Right renal cortex interstitium (tissue), 3 donors: ENCODE measurements at places on chromosomes 12 and 14. TPM values are rescaled to one million over a fixed set of nuclear protein-coding genes. Genes with fewer than 3 reads are reported as not detected.
A peak's percentile ranks its signal among the peaks of the same experiment; 100 is the strongest.

GRCh38 chr14:102592763-102593060 is 263 bp downstream of the RCOR1 start:
- DNase-seq, result no peak

DNA sequence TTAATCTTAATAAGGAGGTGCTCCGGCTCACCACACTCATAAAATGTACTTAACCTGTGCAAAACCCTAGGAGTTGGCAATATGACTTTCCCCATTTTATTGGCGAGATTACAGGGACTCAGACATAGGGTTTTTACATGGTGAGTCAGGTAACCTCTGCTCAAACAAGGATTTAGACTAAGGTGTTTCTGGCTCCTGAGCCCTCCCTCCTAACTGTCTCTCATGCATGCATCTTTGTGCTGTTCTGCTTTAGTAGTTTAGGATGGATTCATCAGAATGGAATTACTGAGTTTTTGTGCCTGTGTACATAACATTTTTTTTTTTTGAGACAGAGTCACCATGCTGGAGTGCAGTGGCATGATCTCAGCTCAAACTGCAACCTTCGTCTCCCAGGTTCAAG is 993.3 kb upstream of the TMEM132C start:
- no peak for DNase-seq

GRCh38 chr12:47777741-47778558 is 4.9 kb downstream of the SLC48A1 start:
- no peak for DNase-seq

- no peak for DNase-seq
Measured at GRCh38 chr14:105205673-105206208, 24.6 kb upstream of the NUDT14 start.

GRCh38 chr12:67042697-67043131 is 226.4 kb upstream of the CAND1 start:
- DNase-seq, result no peak

DNA sequence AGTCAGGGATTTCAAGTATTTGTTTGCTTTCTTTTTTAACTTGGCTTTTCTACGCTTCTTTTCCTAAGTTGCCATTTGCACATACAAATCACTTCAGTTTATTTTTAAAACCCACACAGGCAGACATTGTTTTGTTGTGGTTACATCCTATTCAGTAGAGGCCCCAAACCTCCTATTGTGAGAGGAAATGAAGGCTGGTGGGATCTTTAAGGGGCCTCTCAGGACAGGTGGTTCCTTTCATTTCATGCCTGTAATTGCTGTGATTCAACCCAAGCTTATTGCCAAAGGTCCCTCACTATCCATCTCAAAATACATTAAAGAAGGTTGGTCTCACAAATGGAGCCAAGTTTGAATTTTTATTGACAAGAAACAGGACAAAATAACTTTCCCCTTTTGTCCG is 257.1 kb downstream of the ADAMTS20 start:
- no peak for DNase-seq

DNA sequence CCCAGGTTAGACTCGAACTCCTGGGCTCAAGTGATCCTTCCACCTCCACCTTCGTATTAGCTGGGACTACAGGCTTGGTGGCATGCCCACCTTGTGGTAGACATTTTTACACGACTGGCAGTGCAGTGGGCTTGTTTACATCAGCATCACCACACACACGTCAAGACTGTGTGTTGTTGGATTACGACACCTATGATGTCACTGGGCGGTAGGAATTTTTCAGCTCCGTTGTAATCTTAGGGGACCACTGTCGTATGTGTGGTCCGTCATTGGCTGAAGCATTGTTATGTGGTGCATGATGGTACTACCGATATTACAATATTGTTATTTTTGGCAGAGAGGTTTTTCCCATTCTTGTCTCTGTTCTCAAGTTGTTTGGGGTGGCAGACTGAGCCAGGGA is 50.7 kb downstream of the TSPAN9 start:
- no peak for DNase-seq

DNA sequence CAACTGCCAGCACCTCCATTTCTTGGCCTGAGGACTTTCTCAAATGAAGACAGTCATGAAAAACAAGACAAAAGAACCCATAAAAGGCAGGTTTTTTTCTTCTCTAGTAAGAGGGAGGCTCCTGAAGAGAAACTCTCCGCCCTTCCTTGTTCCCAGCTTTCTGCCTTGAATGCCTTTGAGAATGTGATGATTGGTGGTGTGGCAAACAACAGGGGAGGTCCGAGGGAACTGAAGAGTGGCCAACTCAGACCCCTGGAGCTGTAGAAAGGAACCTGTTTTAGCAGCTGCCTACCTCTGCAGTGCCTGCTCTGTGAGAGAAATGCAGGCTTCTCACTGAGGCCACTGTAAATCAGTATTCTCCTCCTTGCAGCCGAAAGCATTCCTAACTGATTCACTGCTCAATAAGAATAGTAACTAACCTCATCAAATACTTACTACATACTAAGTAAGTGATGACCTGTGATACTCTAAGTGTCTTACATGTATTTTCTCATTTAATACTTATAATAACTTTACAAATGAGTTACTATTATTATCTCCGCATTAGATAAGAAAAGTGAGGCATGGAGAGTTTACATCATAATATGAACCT is 16.7 kb upstream of the ERC1 start:
- no peak for DNase-seq

- no peak for DNase-seq
Measured at GRCh38 chr12:57342207-57342691, 88.6 kb downstream of the R3HDM2 start.

- no peak for DNase-seq
Measured at GRCh38 chr12:85280165-85280983, at the start of gene ALX1. Gene ALX1 (plus strand): TSS chr12:85280220. CDS start chr12:85280262, 42 bp downstream.

DNA sequence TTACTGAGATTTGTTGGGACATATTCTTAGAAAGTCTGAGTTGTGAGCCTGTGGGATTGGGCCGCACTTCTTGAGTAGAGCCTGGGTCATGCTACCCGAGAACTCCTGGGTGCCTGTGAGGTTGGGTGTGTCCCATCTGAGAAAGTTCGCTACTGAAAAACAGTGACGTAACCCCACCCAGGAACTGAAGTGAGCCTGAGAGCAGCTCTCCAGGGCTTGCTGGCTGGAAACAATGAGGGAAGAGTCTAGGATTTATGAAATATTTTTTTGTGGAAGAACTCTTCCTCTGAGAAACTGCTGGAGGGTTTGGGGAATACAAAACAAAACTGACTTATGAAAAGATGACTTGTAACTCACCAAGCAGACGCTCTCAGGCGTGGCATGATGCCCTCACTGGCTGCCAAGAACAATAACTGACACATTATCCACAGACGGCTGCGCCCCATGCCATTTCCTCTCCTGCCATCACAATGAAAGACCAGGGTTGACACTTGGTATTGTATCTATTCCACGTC is 69.2 kb downstream of the RASSF3 start:
- DNase-seq, result no peak

DNA sequence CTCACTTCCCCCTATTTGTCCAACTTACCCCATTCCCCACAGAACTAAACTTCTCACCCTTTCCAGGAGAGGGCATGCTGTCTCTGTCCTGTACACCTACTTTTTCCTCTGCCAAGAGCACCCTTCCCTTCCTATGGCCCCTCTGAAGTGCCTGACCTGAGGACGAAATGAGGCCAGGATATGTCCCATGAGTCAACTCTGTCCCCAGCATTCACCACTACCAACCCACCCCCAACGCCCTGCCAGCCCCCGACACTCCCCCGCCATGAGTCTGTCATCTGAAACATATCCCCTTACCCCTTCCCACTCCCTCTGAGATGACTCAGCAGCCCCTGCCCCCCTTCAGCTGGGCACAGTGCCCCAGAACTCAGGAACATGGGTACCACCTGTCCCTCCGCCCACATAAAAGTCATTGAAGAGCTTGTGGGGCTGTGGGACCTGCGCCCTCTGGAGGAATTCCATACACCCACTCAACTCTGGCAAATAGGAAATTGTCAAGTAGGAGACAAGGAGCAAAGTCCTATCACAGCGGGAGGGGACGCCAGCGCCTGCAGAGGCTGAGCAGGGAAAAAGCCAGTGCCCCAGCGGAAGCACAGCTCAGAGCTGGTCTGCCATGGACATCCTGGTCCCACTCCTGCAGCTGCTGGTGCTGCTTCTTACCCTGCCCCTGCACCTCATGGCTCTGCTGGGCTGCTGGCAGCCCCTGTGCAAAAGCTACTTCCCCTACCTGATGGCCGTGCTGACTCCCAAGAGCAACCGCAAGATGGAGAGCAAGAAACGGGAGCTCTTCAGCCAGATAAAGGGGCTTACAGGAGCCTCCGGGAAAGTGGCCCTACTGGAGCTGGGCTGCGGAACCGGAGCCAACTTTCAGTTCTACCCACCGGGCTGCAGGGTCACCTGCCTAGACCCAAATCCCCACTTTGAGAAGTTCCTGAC is 26.3 kb downstream of the ITGA7 start:
- DNase-seq, result peak; percentile 49

GRCh38 chr12:48296586-48297282 is 54.0 kb downstream of the ZNF641 start:
- DNase-seq, result peak; percentile 54

DNA sequence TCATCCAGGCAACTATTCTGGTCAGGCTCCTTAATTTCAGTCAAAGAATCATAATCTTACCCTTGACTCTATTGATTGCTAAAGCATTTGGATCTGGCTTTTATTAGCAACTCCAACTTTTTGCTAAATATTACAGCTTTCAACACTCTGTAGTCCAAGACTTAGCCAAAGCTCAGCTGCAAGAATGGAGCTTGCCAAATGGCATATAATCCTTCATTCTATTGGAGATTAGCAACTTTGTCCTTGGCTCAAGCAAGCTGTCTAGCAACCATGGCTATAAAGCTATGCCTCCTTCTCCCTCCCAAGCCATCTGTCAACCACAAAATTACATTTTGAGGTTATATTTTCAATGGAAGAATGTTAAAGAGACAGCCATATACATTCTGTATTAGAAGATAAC is 23.1 kb upstream of the NID2 start:
- no peak for DNase-seq

GRCh38 chr12:3366451-3367110 is 124.4 kb upstream of the PRMT8 start:
- no peak for DNase-seq

DNA sequence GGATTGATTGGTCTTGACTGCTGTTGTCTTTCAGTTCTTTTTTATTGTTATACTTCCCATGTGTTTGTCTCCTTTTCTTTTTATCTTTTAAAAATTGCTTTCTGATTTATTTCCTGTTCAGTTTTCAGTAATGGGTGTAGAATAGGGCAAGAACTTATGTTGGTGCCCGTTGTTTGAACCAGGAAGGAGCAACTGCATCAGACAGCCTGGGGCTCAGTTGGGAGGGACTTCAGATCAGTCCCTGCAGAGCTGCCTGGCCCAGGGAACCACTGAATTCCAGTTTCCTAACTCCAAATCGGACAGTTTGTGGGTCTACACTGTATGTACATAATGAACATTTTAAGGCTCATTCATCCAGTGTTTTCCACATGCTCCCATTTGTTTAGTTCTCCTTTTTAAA is 64.9 kb downstream of the FBXO34 start:
- DNase-seq, result no peak

GRCh38 chr12:47904713-47905709 is at the start of gene VDR:
Gene VDR (minus strand): TSS chr12:47904994. CDS start chr12:47879113, 25,881 bp downstream.
- peak; percentile 51 for DNase-seq

DNA sequence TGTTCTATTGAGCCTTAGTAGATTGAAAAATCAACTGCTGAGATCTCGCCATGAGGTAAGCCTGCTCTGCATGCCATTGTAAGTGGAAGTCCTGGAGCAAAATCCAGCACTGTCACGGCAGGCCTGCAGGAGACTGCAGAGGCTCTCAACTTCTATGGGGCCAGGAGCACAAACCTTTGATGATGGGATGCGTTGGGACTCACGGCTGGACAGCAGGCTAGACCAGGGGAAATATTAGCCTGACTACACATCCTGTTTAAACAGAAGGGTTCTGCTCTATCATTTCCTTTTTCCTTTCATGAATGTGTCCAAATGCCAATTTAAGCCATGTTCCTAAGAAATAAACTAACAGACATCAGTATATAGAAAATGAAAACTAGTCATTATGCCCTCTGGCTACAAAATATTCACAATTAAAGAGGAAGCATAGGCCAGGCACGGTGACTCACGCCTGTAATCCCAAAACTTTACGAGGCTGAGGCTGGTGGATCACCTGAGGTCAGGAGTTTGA is 33.9 kb upstream of the RASSF8 start:
- no peak for DNase-seq

DNA sequence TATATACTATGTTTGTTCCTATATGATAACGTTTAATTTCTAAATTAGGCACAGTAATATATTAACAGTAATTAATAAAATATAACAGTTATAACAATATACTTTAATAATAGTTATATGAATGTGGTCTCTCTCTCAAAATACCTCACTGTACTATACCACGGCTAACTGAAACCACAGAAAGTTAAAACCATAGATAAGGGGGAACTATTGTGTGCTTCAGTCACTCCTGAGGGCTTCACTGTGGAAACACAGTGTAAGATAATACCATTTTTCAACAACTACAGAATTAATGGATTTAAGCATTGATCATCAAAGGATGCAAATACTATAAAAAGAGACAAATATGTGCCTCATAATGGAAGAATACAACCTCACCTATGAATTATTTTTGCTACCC is 266.4 kb upstream of the RGS6 start:
- no peak for DNase-seq

DNA sequence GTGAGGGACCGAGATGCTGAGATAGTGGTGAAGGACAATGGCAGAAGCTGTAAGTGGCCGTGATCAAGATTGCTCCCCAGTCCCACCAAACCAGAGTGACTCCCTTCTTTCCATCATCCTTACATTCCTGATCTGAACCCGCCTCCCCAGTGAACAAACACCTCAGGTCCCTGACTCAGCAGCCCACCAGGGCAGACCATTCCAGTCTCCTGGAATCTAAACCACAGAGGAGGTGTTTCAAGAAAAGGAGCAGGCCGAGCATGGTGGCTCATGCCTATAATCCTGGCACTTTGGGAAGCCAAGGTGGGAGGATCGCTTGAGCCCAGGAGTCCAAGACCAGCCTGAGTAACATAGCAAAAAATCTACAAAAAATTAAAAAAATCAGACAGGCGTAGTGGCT is 6.6 kb downstream of the ERBB3 start:
- DNase-seq, result no peak

DNA sequence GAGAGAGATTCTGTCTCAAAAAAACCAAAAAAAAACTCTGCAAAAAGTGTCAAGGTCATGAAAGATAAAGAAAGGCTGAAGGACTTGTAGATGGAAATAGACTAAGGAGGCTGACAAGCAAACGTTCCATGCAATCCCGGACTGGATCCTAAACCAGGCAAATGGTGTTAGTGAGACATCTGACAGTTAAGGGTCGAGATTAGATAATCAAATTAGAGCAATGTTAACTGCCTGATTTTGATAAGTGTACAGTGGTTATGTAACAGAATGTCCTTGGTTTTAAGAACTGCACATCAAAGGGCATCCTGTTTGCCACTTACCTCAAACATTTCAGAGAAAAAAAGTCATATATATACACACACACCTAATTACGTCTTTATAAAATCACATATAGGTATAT is 3.5 kb upstream of the RAN start:
- no peak for DNase-seq

PPM1H gene
- polyA plus RNA-seq, result 29.2 TPM

FKBP11 gene
- 12.2 TPM for polyA plus RNA-seq

TMEM253 gene
- polyA plus RNA-seq, result 1.7 TPM

KRT83 gene
- polyA plus RNA-seq, result not detected

RFLNA gene
- polyA plus RNA-seq, result 5.6 TPM

TMEM63C gene
- polyA plus RNA-seq, result 1.5 TPM

ADAMTS20 gene
- polyA plus RNA-seq, result 0.76 TPM

KICS2 gene
- polyA plus RNA-seq, result 5.0 TPM

SLC2A3 gene
- 17.8 TPM for polyA plus RNA-seq

DGKA gene
- polyA plus RNA-seq, result 17.2 TPM

INSM2 gene
- not detected for polyA plus RNA-seq

EIF2S3B gene
- polyA plus RNA-seq, result 2.0 TPM

GYS2 gene
- 0.08 TPM for polyA plus RNA-seq
